Activated naive CD4-positive, alpha-beta T cell treated with anti-CD3 and anti-CD28 coated beads for 36 hours (primary cell): ENCODE measurements at places on chromosomes 6 and 20. TPM values are rescaled to one million over a fixed set of nuclear protein-coding genes. Genes with fewer than 3 reads are reported as not detected.

DNA sequence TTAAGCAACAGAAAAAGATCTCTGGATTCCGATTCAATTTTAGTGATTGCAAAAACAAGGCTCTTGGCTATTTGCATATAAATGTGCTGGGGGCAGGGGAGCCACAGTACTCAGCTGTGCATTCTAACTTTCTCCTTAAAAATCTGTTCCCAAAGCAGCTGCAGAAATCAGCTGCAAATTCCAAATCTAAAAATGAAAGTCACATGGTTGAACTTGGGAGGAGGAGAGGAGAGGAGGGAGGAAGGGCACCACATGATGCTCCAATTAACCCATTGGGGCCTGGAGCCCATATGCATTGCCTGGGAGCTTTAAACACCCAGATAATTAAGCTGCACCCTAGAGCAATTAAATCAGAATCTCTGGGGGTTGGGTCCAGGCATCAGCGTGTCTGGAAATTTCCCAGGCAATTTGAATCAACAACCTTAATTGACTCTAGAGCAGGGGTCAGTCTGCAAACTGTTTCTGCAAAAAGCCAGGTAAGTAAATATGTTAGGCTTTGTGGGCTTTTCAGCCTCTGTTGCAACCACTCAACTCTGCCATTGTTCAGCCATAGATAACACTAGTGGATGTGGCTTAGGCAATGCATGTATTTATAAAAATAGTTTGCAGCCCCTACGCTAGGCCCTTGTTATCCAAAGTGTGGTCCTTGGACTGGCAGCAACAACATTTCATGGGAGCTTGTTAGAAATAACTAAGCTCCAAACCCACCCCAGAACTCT lies 508.1 kb downstream of the KIF16B start:
- DNase-seq: no peak

Gene ZBTB9
- 5.0 TPM for total RNA-seq

GRCh38 chr20:24473435-24474223 lies 4.2 kb downstream of the SYNDIG1 start:
- no peak for DNase-seq

Gene FILIP1
- total RNA-seq: not detected

DNA sequence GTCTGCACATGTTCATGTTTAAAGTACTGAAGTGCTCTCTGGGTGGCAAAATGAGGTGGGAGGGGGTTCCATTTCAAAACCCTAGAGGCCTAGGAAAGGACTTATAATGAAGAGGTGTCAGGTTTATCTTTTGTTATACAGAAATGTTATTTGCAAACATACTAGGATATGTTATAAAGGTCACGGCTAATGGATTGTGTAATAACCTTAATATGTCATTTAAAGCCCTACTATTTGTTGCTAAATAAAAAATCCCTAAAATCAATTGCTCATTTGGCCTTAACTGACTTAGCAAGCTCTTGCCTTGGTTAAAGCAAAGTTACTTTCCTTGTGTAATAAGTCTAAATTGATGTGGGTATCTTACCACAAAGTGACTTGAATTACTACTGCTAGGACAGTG lies 8.8 kb downstream of the NKX2-4 start:
- DNase-seq: no peak

GRCh38 chr6:43803783-43804549 lies 34.0 kb downstream of the VEGFA start:
- DNase-seq: peak; percentile 47

Gene ME1
- total RNA-seq: not detected

Gene TCP11
- total RNA-seq: not detected

Gene DEFB118
- total RNA-seq: not detected

Gene SLC22A23
- 1.4 TPM for total RNA-seq

GRCh38 chr6:134447883-134448387 lies 130.0 kb upstream of the SGK1 start:
- DNase-seq: no peak

Gene BANF2
- not detected for total RNA-seq

- DNase-seq: no peak
Measured at GRCh38 chr6:52691718-52692117, 20.8 kb downstream of the TMEM14A start.

Gene TRIM26
- 38.7 TPM for total RNA-seq

- no peak for DNase-seq
Measured at GRCh38 chr6:121382467-121383121, 48.3 kb upstream of the TBC1D32 start.

DNA sequence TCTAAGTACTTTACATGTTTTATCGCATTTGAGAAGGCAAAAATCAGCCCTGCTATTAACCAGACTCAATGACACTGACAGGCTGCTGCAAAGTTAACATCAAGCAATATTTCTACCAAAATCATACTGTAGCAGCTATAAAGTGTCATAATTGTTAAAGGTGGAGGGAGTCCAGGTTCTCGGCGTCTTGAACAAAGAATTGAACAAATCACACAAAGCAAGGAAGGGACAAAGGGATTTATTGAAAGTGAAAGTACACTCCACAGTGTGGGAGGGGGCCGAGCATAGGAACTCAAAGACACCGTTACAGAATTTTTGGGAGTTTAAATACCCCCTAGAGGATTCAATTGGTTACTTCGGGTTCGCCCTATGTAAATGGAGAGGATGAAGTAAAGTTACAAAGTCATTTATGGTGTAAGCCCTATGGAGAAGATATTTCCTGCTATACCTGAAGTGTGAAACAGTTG lies 12.9 kb upstream of the ZNF391 start:
- peak; percentile 15 for DNase-seq

Gene LGSN
- total RNA-seq: not detected

- DNase-seq: no peak
Measured at GRCh38 chr20:25018841-25019240, 26.3 kb upstream of the APMAP start.

Gene CUL9
- total RNA-seq: 43.1 TPM

- DNase-seq: no peak
Measured at GRCh38 chr6:45965007-45965406, 50.7 kb downstream of the CLIC5 start.

Gene TENT5A
- total RNA-seq: 1.0 TPM

Gene ARG1
- not detected for total RNA-seq

DNA sequence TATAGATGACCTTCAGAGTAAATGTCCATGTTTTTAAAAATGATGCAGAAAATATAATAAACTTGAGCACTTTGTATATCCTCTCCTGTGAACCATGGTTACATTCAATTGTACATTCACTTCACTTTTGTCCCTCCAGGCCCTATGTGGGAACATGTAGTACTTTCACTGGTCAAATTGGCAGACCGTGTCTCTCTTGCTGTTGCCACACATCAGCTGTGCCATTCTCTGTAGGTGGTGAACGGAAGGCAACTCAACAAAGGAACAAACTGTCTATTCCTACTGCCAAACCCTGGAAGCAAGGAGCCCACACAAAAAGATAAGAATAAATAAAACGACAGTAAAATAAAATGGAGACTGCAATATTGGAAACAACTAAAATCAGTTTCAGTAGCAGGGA lies 2.0 kb downstream of the ROS1 start:
- no peak for DNase-seq

DNA sequence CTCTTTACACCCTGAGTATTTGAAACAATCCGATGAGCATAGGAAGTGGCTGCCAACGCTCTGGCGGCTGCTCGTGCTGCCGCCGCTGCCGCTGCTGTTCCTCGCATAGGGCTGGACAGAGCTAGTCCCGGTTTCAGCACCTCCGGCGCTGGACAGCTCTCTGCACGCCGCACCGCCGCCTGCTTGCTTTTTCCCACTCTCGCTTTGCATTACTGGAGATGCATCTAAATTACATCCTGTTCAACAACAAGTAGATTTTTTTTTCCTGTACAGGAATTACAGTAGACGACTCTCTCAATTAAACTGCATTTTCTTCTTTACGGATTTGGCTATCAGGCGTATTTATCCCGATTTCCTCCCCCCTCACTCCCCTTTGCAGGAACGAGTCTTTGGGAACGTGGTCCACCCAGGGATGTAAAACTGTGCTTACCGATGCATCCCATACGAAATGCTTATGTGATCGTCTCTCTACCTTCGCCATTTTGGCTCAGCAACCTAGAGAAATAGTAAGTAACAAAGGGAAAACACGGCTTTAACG lies 563.8 kb downstream of the LMBRD1 start:
- peak; percentile 66 for DNase-seq

GRCh38 chr6:18861204-18861603 lies 474.1 kb downstream of the RNF144B start:
- no peak for DNase-seq

DNA sequence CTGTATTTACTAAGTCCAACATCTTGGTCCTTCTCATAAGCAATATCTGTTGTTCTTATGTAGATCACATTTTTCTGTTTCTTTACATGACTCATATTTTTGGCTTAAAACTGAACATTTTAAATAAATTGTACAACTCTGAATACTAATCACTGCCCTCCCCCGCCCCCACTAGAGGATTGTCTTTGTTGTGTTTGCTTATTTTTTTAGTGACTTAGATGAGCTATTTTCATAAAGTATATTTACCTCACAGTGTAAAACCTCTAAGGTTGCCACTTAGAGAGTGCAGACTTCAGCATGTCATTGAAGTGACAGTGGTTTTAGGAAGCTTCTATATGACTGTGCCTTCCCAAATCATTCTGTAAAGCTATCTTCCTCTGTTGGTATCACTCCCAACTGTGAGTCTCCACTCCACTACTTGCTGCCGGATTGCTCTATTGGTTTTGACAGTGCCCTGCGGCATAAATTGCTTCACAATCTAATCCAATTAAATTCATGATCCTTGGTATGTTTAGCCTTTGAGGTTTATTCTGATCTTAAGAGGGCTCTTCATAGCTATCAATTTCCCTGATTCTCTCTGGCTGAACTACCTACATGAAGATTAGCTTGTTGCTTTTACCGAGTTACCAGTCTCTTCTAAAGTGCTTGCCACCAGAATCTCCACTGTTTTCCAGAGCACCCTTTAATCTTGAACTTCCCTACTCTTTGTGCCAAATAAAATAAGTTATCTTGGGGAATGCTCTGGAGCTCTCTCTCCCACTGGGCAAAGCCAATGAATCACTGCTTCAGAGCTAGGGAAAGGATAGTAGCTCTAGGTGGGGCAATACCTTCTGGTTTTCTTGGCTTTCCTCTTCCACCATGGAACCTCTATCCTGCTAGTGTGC lies 33.0 kb downstream of the SPTLC3 start:
- no peak for DNase-seq

DNA sequence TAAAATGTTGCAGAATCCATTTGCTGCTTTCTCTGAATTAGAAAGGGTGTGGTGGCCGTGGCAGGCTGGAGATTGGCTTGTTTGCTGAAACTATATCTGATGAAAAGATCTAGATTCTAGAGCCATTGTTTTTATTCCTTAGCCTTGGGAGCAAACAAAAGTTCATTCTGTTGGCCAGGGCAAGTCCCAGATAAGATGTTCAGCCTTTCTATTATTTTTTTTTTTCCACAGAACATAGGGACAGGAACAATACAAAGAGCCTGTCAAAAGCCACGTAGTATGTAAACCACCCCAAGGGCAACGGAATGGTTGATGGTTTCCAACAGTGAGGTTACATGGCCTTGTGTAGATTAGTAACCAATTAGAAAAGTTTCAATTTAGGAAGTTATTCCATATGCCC lies 119.9 kb upstream of the SLC22A16 start:
- no peak for DNase-seq

DNA sequence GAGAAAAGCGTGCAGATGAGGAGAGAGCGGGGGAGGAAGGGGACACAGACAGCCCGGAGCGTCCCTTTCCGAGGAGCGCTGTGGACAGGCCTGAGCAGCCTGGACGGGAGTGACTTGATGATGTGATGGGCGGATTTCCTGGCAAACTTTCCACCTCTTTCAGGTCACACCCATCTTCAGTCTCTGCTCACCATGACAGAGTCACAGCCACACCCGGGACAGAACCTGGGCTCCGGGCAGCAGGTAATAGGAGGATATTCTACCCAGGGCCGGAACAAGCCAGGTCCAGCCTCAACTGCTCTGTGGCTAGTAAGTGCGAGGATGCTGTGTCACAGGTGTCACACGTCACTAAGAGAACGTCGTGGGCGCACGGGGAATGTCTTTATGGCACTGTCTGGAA lies 84.3 kb downstream of the THBS2 start:
- no peak for DNase-seq

DNA sequence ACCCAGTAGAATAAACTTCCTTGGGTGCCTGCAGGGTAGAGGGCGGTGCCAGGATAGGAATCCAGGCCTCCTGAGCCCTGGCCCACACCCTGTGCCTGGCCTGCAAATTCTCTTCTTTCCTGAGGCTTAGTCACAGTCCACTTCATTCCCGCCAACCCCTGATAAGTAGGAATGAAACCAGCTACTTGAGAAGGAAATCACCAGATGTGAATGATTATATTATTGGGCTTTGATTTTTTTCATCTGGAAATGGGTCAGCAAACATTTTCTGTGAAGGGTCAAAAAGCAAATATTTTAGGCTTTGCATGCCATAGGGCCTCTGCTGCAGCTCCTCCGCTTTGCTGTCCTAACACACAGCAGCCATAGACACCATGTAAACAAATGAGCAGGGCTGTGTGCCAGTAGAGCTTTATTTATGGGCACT lies 50.2 kb downstream of the STK35 start:
- no peak for DNase-seq

GRCh38 chr6:95280686-95281273 lies 296.6 kb upstream of the MANEA start:
- no peak for DNase-seq

Gene TMEM74B
- total RNA-seq: 0.17 TPM

- no peak for DNase-seq
Measured at GRCh38 chr6:39266375-39266774, 37.1 kb upstream of the KCNK5 start.

Gene LRRN4
- not detected for total RNA-seq

- DNase-seq: no peak
Measured at GRCh38 chr6:63936399-63936798, 300.8 kb downstream of the PHF3 start.

Gene RHAG
- not detected for total RNA-seq

Gene MUC22
- total RNA-seq: not detected

GRCh38 chr6:134846865-134847264 lies 103.0 kb downstream of the ALDH8A1 start:
- DNase-seq: no peak

DNA sequence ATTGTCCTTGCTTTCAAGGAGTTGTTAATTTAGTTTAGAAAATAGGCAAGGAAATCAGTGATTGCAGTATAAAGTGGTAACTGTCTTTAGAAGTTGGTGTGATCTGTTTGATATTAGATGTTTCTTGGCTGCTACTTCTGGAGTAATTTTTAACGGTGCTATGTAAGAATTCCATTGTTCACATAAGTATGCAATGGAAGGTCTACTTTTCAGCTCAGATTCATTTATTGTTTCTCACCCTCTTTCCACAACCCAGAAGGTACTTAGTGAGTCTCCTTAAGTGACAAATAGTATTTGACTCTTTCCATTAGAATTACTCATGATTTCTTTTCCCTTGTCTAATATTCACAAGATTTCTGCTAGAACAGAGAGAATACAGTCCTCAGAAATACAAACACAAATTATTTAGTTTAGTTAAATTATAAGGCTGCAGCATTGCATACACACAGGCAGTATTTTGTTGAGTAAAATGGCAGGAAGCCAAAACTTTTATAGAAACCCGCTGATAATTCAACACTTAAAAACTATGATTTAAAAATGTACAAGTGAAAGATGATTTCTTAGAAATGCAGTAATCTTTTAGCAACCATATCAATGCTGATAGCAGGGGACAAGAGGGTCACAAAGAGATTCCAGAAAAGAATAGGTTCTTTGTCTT lies 554.3 kb downstream of the CD109 start:
- no peak for DNase-seq

Gene TP53TG5
- 0.59 TPM for total RNA-seq

Gene RAD21L1
- not detected for total RNA-seq

Gene C20orf96
- total RNA-seq: 6.8 TPM
